ENCODE measurements at places on chromosomes 16 and 17.
A peak's percentile ranks its signal among the peaks of the same experiment; 100 is the strongest.

- DNase-seq: no peak
Measured at GRCh38 chr17:28970879-28971278, 19.6 kb upstream of the PHF12 start.

DNA sequence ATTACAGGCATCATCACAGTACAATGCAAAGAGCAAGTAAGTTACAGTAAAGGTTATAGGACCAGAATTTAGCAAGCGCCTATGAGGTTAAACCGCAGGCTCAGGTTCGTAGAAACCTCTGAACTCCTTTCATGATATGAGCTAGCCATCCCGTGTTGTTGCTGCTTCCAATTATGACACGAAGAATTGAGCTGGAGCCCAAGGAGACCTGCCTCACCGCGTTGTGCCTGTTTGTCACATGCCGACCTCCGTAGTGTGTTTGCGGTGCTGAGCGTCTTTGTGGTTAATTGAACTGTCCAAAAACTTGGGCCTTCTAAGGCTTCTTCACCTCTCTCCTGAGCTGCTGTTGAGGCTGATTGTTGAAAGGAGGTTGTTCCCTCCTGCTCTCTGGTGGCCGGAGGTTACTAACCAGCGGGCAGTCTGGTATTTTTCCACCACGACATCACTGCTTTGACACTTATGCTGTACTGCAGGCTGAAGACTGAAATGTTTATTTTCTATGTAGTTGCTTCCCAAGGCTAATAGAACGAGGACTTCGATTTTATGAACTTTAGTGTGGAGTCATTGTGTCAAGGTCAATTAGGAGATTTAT lies 67.5 kb downstream of the SEC14L1 start:
- peak; percentile 66 for DNase-seq

- DNase-seq: no peak
Measured at GRCh38 chr17:34511931-34512330, 67.5 kb upstream of the TMEM132E start.

DNA sequence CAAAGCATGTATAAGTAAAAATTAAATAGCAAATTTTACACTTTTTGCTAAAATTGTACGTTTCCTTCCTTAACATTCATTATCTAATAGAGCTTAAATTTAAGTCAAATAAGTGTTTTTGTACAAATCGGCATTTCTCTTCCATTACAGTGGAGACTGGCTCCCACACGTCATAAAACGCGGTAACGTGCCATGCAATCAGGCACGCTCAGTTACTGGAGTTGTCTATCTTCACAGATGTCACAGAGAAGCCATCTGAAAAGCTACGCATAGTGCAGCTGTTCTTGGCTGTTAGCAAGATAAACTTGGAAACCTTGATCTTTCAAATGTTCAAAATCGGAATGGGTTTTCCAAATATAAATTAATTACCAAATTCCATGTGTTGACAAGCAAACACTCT lies 165.3 kb downstream of the STX8 start:
- DNase-seq: no peak

GRCh38 chr17:74309902-74310301 lies 16.1 kb upstream of the KIF19 start:
- DNase-seq: no peak
